ENCODE measurements at places on chromosomes 1 and 21.

- DNase-seq, result no peak
Measured at GRCh38 chr21:14358775-14359174, 24.2 kb downstream of the HSPA13 start.

GRCh38 chr1:147902253-147902845, at the start of gene GJA8:
TSS of gene GJA8 (plus strand) at chr1:147902795. CDS start at chr1:147907956, 5,161 bp downstream.
- no peak for DNase-seq

- no peak for DNase-seq
Measured at GRCh38 chr1:223539750-223540149, 125.8 kb downstream of the CAPN8 start.

DNA sequence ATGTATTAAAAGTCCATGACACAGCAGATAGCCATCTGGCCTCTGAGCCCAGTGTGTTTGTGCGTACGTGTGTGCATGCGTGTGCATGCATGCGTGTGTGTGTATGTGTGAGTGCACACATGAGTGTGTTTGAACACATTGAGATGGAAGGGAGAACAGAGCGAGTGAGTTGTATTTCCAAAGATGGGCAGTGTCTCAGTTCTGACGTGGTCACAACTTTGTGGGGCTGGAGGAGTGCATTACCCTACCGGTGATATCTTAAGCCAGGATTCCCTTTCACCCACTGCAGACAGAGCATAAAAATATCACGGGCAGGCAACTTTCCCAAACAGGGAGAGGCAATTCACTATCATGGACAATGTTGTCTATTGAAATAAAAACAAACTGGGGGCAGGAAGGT, 27.8 kb downstream of the IRF2BP2 start:
- no peak for DNase-seq

DNA sequence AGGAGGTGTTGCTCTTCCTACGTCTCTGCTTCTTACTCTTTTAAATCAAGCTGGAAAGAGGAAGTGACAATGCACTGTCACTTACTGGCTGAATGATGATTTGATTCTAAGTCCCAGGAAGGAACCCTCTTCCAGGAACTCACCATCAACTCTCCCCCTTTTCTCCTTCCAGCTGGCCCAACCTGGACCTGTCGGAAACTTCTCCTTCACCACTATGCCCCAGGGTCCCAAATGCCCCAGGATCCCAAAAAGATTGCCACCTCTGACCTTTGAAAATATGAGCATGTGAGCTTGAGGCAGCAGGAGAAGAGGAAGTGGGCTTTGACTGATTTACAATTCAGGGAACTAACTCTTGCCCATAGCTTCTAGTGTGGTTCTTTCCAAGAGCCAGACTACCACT, 5.3 kb upstream of the ADAMTS5 start:
- peak; percentile 38 for DNase-seq

DNA sequence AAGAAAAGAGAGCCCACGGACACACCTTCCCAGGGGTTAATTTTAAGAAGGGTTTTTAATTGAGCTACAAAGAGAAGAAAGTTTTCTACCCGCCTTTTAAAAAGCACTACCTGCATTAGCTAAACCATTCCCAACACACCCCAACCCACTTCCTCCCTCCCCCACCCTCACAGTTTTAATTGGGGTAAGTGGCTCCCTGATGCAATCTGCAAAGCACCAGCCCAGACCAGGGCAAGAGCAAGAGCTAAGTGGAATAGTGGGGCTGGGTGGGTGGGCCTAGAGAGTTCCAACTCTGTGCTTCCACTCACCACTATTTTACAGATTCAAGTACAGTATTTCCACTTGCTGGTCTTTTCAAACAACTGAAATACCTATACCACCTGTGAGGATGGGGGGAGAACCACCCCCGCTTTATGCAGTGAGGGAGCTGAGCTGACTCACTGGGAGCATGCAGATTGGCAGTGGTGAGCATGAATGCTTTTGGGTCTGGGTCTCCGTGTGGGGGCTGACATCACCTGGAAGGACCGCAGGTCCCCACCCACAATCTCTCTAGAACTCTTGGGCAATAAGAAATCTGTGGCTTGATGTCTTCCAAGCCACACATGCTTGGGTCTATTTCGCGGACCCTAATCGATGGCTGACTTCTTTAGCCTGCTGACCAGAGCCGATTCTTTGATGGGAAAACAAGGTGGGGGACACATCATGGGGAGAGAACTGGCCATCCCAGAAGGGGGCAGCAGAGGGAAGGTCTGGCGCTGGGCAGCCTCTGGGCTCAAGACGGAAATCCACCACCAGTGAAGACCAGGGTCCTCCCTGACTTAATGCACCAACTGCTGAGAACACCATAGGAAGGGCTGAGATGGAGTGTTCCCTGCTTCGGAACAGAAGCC, 95.5 kb downstream of the SSBP3 start:
- peak; percentile 57 for DNase-seq

- DNase-seq, result no peak
Measured at GRCh38 chr21:38951095-38951730, 145.5 kb downstream of the ETS2 start.

DNA sequence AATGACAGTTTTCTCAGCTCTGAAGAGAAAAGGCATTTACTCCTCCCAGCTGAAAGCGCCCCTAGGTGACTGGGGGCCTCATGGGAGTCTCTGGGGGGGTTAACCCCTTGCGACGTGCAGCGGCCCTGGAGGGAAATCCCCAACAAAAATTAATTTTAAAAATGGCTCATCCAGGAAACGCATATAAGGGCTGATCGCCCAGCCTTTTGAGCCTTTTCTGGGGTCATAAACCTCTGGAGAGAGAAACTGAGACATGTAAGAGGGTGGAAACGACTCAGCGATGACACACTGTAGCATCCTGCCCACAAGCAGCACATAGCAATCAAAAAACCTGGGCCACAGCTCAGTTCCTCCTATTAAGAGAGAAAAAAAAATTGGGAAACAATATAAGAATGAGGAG, 20.4 kb upstream of the HPDL start:
- peak; percentile 81 for DNase-seq

DNA sequence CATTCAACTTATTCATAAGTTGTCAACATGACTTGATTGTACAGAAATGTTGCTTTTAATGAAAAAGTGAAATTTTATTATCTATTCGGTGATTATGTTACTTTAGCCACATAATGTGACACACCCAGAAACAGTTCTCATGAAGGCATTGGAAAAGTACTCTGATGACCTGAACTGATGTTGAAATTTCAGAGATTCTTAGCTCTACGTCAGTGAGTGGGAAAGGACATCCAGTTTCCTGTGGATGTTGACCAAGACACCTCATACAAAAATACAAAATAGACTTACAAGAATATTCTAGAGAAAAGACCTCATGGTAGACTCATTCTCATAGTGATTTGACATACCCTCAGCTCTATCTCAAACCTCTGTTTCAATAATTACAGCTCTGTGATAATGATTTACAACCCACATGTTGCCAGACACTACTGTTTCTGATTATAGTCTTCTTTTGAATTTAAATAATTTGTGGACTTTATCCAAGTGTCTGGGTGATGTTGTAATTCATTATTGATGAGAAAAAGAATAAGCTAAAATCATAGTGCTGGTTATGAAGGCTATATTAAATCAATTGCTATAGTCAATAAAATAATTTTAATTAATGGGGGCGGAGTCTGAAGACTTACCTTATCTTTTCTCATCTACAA, 37.3 kb downstream of the KCNK2 start:
- DNase-seq, result no peak

- DNase-seq, result no peak
Measured at GRCh38 chr1:51642739-51643142, 25.8 kb downstream of the OSBPL9 start.

DNA sequence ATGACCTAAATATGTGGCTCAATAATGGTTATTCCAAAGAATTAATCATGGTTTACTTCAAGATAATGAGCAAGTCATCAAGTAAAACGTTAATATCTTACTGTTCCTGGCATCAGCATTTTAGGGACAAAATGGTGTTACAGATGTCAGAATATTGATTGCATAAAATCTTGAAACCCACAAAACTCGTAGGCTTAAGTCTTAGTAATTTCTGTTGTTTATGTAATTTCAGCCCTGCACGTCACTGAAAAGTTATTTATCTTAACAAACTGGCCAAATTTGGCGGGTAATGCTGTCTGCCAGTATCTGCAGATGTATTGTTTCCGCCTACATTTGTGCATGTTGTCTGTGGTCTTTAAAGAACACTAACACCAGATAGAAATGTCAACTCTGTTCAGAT, 25.8 kb downstream of the CDC7 start:
- no peak for DNase-seq

- DNase-seq, result no peak
Measured at GRCh38 chr1:46020010-46020409, 112.4 kb downstream of the PIK3R3 start.

GRCh38 chr1:207935166-207935583, 24.2 kb upstream of the CD34 start:
- peak; percentile 50 for DNase-seq

GRCh38 chr1:168490306-168490705, 53.5 kb downstream of the XCL2 start:
- no peak for DNase-seq

GRCh38 chr1:182556279-182556678, 32.8 kb downstream of the RNASEL start:
- DNase-seq, result no peak

GRCh38 chr1:107076841-107077240, 20.4 kb downstream of the PRMT6 start:
- DNase-seq, result peak; percentile 36

DNA sequence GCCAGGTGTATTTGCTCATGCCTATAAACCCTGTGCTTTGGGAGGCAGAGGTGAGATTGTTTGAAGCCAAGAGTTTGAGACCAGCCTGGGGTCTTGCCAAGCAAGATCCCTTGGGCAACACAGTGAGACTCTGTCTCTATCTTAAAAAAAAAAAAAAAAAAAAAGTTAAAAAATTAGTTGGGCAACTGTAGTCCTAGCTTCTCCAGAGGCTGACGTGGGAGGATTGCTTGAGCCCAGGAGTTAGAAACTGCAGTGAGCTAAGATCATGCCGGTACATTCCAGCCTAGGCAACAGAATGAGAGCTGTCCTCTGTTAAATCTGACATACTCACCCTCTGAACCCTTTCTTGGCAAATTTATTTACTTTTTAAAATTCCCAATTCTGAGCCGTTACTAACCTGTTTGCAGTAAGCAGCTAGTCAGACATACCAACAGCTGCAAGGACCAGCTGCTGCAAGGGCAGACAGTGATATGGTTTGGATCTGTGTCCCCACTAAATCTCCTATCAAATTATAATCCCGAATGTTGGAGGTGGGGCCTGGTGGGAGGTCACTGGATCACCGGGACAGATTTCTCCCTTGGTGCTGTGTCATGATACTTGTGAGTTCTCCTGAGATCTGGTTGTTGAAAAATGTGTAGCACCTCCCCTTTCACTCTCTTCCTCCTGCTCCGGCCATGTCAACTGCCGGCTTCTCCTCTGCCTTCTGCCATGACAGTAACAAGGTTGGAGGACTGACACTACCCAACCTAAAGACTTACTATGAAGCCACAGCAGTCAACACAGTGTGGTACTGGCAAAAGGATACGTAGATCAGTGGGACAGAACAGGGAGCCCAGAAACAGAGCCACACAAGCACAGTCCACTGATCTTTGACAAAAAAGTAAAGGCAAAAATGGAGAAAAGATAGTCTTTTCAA, 10.6 kb downstream of the PARP1 start:
- no peak for DNase-seq

GRCh38 chr1:213273546-213273945, 222.5 kb downstream of the RPS6KC1 start:
- no peak for DNase-seq

- peak; percentile 49 for DNase-seq
Measured at GRCh38 chr1:53681977-53682685, 56.8 kb downstream of the GLIS1 start.

DNA sequence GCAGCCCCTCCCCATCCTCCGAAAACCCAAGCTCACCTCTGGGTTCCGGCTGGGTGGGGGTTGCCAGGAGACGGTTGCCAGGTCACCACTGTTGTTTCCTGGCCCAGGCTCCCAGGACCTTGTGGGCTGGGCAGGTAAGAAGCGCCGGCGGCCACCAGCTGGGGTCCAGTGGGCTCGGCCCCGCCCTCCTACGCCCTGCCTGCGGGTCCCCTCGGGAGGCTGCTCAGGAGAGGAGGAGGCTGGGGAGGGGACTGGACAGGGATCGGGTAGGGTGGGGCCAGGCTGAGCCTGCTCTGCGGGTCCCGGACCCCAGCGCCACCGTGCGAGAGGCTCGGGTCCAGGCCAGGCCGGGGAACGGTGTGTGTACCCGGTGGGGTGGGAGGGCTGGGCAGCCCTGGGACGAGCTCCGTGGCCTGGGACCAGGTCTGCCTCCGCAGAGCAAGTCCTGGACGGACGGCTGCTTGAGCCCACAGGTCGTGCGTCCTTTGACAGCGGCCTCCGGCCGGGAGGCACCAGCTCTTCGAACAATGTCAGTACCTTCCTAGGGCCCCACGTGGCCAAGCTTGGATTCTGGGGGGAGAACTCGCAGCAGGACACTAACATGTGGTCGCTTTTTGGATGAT, at the start of gene TTLL10:
TTLL10 (plus strand) TSS at position 88 of the 623 bp plus-strand sequence. CDS start 5,336 bp downstream, outside the sequence.
- DNase-seq, result no peak

DNA sequence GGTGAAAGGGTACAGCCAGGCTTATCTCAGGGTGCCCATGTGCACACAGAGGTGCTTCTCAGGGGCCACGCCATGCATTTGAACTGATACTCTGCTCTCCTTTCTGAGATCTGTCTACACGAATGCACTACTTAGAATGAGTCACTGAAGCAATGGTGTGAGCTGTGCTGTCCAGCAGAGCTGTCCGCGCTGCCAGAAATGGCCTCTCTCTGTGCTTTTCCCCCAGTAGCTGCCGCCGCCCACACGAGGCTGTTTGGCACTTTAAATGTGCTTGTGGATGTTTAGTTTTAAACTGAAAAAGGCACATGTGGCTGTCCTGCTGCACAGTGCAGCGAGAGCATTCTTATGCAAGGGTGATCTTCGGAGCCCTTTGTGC, 87.1 kb upstream of the COL6A1 start:
- DNase-seq, result no peak

DNA sequence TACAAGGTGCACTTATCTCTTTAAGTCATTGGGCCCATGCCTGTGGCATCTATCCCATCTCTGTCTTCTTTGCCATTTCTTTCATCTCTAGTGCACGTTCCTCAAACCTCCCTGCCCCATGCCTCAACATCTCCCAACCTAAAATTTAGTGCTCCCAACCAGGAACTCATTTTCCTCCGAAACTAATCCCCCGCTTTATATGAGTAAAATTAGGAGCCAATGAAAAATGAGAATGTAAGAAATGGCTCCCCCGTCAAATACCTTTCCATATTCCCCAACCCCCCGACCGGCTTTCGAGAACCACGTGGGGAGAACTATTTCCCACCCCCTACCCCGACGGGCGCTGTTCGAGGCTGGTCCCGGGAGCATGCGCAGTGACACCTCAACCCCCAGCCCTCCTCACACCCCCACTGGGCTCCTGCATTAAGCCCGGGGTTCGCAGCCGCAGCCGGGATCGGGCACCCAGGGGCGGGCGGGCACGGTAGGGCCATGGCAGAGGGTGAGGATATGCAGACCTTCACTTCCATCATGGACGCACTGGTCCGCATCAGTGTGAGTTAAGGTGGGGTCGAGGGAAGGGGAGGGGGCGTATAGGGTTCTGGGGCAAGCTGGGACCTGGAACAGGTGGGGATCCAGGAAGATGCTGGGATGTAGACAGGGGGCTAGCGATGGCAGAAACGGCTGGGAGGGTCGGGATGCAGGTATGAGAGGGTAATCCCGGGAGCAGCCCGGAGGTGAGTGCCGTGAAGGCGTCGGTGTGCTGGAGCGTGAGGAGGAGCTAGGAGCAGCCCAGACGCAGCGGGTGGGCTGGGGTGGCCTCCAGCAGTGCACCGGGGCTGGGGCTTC, at the start of gene TRIM46:
TRIM46 (plus strand) TSS at position 372 of the 846 bp plus-strand sequence; CDS start at position 490, 118 bp downstream.
- no peak for DNase-seq
